ENCODE measurements at places on chromosomes 6 and 20.

GRCh38 chr6:134422426-134423231, 104.7 kb upstream of the SGK1 start:
- DNase-seq: no peak

- DNase-seq: no peak
These were observed 7.2 kb downstream of the ACTR5 start for GRCh38 chr20:38755324-38755910.

- no peak for DNase-seq
These were observed 27.8 kb upstream of the CENPW start for GRCh38 chr6:126312013-126312665.

- DNase-seq: no peak
These were observed 790.1 kb upstream of the SLC35B3 start for GRCh38 chr6:9225441-9225871.

DNA sequence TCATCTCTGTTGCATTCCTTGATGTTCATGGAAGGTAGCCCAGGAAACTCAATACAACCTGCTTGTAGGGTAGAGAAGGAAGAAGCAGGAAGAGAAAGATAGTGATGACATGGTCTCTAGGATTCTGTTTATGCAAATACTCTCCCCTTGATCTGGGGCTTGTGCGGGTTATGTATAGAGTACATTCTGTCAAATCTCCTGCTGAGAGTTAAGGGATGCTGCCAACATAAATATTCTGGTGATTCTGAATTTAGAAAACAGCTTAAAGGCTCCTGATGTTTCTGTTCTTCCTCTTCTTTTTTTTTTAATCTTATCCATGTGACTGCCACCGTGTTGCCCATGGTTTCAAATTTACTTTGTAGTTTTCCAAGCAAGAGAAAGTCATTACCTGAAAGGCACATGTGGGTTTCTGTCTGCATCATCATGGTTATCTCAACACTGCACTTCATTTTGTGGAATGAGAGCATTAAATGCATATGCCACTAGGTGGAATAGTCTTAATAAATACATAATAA, 150.6 kb downstream of the RPS12 start:
- no peak for DNase-seq

GRCh38 chr6:33189625-33190448, 2.4 kb downstream of the COL11A2 start:
- DNase-seq: no peak

- DNase-seq: no peak
These were observed 116.8 kb downstream of the VEGFA start for GRCh38 chr6:43886717-43887339.

GRCh38 chr20:51411870-51412269, 130.6 kb downstream of the NFATC2 start:
- DNase-seq: no peak

GRCh38 chr6:80234401-80234800, 127.9 kb downstream of the BCKDHB start:
- DNase-seq: no peak

- DNase-seq: no peak
These were observed 28.7 kb downstream of the COX4I2 start for GRCh38 chr20:31666258-31667042.

DNA sequence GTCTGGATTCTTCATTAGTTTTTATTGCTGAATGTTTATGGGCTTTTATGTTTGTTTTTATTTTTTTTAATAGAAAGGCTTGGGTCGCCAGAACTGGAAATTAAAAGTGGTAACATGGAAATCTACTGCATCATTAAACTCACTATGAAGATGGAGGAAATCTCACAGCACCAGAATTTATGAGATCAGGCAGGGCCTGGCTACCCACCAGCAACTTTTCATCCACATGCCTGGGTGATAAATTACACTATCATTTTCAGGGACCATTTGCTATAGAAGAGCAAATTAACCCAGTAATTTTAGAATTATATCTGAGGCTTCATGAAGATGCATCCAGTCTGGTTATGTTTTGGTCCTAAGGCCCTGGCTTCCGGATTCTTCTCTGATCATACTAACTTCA, 57.8 kb upstream of the PLCB4 start:
- DNase-seq: no peak

- peak; percentile 41 for DNase-seq
These were observed 68.4 kb downstream of the VEGFA start for GRCh38 chr6:43838276-43839036.

DNA sequence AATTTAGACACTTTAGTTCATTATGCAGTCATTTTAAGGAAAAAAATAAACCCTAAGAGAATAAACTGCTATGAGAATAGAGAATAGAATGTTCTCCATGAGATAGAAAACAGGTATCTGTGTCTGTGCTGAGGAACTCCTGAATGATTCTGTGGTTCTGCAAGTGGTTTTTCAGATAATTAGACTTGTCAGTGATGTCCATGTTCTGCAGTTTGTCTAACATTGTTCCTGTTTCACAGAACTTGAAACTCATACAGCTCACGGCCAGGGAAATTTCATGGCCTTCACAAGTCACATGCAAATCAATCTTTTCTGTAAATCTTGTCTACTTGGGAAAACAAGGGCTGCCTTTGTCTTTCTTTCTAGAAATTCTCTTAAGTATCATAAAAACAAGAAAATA, 73.4 kb upstream of the HMGCLL1 start:
- no peak for DNase-seq

DNA sequence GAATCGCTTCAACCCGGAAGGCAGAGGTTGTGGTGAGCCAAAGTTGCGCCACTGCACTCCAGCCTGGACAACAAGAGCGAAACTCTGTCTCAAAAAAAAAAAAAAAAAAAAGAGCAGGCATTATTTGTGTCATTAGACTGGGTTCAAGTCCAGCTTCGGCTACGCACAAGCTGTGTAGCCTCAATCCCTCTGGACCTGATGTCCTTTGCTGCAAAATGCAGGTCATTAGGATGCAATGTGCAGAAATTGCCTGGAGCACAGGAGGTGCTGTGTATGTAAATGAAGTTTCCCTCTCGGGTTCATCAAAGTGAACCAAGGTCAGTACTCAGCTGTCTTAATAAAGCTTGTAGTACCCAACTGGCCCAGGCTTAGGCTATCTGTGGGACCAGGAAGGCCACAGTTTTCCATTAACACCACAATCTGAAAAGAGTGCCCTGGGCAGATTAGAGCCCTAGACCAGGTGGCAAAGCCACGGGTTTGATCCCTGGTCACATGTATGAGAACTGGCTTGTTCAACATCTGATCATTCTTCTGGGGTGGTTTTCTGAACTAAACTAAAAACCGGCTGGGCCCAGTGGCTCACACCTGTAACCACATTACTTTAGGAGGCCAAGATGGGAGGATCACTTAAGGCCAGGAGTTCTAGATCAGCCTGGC, 155.3 kb downstream of the ZMYND8 start:
- no peak for DNase-seq

DNA sequence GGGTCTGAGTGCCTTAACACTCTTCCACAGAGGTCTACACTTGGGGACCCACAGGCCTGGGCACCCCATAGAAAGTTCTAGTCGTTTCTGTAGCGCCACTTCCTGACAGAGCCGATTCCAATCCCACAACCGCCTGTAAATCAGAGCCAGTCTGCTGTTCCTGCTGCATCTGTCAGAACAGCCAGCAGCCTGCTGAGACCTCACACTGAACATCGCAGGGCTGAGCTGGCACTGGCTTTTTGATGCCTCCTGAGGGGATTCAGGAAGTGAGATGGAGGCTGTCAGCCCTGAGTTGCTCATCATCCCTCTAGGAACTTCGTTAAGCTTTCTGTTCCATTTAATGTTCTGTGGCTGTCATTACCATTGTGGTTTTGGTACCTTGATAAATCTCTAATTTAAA, 48.9 kb downstream of the DCBLD1 start:
- no peak for DNase-seq

DNA sequence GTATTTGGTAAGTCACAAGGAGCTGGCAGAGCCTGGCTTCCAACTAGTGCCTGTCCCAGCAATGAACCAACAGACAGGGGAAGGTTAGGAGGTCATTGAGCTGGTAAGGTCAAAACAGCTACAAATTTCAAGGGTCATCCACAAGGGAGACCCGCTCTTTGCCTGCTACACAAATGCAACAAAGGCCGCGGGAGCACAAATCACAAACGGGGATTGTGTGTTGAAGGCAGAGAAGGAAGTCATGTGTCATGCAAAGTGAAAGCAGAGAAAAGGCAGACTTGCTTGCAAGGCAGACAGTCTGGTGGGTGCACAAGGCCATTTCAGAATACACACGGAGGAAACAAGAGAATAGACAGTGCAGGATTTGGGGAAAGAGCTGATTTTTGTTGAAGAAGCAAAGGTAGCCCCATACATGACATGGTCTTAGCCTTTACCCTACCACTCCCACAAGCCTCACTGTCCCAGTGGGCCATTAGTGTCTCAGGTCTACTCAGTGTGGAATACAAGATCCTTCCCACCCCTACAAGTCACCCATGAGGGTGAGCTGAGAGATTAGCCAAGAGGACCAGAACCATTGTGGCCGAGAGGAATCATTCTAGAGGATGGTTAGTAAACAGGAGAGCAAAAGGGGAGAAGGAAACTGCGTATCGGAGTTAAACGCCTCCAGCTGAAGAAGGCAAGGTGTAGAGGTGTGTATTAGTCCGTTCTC, 18.1 kb upstream of the SAMHD1 start:
- DNase-seq: no peak

GRCh38 chr20:5660346-5660745, 89.9 kb upstream of the SHLD1 start:
- no peak for DNase-seq

Data from LoVo (cell line).